ENCODE measurements at places on chromosomes 1 and 21. TPM values are rescaled to one million over a fixed set of nuclear protein-coding genes. Genes with fewer than 3 reads are reported as not detected.

DNA sequence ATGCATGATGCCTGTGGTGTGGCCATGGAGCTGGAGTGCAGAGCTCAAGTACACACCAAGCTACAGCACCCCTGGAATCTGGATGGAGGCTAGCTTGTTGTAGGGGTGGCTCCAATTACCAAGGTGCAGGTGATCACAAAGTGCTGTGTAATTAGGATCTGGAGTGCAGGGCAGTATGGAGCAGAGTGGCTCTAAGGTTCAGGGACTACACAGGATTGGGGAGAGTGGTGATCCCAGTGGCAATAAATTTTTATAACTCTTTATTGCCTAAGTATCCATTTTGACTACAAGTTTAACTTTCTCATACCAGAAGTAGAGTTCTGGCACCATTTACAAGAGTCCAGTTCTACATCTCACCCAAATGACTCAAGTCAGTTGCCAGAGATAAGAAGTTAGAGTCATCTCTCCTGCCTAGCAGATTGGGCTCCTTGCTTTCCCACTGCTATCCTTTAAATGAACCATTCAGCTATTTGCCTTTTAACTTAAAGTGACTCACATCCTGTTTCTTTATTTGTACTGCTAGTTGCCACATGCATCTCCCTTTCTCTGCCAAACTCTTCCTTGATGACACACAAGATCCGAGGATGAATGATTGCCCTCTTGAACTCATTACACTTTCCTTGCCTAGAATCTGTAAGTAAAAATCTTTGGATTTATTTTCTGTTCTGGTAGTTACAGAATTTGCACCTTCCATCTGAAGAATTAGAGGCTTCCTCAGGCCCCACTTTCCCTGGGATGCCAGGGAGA lies 427.2 kb downstream of the KCNT2 start:
- no peak for DNase-seq

- no peak for DNase-seq
Measured at GRCh38 chr1:39034114-39034654, 8.0 kb downstream of the NDUFS5 start.

GRCh38 chr1:30219675-30220074 lies 503.7 kb downstream of the MATN1 start:
- DNase-seq, result no peak

GRCh38 chr21:44955141-44955797 lies 15.4 kb downstream of the SLX9 start:
- peak; percentile 57 for DNase-seq

The ZFP69B gene
- 2.7 TPM for total RNA-seq
